ENCODE measurements at places on chromosomes 5 and 9.

DNA sequence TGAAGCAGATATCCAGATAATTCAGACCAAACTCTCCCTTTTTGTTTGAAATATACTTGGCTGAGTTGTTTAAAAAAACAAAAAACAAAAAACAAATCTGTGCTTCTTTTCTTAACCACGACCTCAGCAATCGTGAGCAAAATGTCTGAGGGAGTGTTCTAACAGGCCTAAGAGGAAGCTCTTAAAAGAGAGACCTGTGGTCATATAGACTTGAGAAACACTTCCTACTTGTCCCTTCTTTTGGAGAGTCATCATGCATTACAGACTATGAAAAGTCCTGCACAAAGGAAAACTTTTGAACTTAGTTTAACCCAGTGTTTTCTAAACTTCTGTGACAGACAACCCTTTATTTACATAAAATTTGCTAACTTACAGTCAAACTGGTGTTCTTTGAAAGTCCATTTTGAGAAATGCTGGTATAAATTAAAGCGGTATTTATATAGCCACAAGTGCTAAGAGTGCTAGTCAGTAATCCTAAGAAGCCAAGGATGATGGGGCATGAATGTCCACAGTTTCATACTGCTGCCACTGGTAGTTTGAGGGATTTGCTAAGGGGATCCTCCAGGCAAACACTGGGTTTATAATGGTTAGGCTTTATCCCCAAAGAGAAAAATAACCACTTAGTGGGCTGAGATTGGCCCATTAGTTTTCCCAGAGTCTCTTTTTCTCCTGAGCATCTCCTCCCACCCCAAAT is 199.8 kb downstream of the LRRC70 start:
- no peak for DNase-seq

GRCh38 chr9:103474156-103474555 is 479.0 kb downstream of the CYLC2 start:
- no peak for DNase-seq

- DNase-seq, result no peak
Measured at GRCh38 chr9:96392263-96392662, 8.8 kb upstream of the SLC35D2 start.

DNA sequence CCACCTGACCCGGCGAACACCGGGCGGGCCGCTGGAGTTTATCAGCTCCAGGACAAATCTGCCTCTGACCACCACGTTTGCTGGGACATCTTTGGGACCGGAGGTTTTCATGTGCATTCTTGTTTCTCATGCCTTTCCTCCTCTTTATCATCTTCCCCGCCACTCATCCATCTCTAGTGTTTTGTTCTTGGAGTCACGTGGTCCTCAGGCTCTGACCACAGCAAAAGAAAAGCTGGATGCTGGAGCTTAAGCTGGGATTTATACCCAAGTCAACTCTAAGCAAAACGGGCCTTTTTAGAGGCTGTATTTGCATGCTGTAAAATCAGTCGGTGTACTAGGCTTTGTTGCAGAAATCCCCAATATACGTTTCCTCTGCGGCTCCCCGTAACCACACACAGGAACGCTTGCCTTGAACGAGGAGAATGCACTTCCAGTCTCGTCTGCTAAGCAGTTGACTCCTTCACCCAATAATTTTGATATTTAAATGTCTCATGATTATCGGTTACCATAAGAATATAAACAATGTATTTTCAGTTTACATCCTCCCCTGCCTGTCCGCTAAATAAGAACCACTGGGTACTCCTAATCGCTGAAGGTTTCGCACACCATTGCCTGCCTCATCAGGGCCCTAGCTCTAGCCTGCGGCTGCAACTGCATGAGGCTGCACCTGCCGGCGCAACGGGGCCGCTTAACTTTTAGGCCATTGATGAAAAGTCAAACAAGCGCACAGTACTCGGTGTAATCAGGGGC is 560 bp upstream of the NDUFS6 start:
- DNase-seq, result peak; percentile 37

DNA sequence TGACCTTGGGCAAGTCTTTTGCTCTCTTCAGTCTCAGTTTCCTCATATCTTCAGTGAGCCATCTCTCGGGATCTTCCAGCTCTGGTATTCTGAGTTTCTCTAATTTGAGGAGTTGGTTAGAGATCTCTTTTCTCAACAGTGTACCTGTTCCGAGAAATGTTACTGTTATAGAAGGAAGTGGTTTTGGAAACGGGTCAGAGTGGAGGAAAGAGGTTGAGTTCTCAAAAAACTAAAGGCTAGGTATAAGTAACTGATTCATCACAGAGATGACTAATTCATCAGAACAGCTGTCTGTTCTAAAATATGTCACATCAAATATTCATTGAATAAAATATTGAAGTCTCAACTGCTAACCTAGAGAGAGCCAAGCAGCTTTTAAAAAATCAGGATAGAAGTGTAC is 106.6 kb downstream of the PALM2AKAP2 start:
- DNase-seq, result peak; percentile 69

GRCh38 chr9:75529463-75529862 is 361.0 kb upstream of the PCSK5 start:
- DNase-seq, result no peak

DNA sequence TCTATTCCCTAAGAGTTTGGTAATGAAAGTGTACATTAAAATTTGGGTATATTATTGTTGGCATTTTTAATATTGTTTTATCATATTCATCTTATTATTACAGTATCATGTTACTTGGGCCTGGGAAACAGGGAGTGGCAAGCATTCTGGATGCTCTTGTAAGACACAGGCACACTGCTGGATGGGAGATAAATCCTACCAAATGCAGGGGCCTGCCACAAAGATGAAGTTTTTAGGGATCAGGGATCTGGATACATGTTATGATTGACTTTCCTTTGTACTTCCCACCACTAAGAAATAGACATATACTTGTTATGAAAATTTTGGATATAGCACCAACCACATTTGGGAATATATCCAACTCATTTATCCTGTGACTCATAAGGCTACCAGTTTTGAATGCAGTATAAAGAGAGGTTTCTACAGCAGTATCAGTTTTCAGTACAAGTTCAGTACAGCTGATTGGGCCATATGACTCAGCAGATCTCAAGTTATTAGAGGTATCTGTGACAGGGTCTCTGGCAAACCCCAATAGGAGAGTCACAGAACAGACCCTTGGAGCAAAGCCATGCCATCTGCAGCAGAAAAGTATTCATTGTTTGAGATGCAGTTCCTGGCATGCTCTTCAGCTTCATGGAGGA is 360.1 kb downstream of the DMAC1 start:
- no peak for DNase-seq

- DNase-seq, result no peak
Measured at GRCh38 chr5:124157320-124157719, 589.1 kb downstream of the ZNF608 start.

Data from CD4-positive, CD25-positive, alpha-beta regulatory T cell (primary cell).